ENCODE measurements at places on chromosomes 6 and 20. TPM values are rescaled to one million over a fixed set of nuclear protein-coding genes. Genes with fewer than 3 reads are reported as not detected.

DNA sequence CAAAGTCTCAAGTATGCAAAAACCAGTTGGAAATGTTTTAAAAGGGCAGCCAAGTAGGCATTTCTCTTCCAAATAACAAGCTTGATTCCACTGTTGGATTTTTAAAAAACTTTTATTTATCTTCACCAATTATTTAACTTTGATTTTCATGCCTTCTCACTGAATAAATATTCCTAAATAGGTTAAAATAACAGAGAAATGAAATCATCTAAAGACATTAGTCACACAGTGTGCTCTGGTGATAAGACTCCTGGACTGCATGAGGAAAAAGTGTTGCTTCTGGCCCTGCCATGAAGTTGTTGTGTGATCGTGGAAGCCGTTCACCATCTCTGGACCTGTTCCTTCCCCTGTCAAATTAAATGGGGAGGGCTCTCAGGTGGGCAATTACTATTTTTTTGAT lies 33.8 kb upstream of the IGF2R start:
- H3K4me1 ChIP-seq, result no peaks in the 10 kb centered on the region
- no peaks in the 10 kb centered on the region for H3K27me3 ChIP-seq
- no peak overlapping the region for H3K27ac ChIP-seq
- no peak overlapping the region for H3K4me3 ChIP-seq
- no peak for DNase-seq
- no peaks in the 10 kb centered on the region for H3K36me3 ChIP-seq

- H3K4me1 ChIP-seq, result peaks cover 50% of the 10 kb centered on the region
- H3K27me3 ChIP-seq, result no peaks in the 10 kb centered on the region
- peaks cover 30% of the 10 kb centered on the region for H3K36me3 ChIP-seq
- H3K27ac ChIP-seq, result peak overlapping the region; percentile 79
- no peak for DNase-seq
- H3K4me3 ChIP-seq, result no peak overlapping the region
Measured at GRCh38 chr20:38076548-38076947, 43.0 kb downstream of the RPRD1B start.

DNA sequence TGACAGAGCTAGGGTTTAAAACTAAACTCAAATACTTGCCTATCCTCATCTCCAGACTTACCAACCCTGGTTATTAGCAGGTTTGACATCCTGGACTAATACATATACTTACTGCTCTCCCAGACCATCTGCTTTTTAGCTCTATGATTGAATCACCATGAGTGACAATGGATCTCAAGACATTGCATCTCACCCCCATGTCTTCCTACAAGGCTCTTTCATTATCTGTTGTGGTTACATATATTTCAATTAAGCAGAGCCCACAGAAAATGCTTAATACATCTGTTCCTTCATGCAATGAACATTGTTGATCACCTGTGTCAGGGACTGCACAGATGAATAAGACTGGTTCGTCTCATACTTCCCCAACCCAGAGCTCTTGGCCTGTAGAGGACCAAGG lies 19.4 kb downstream of the SAMD3 start:
- H3K27me3 ChIP-seq, result no peaks in the 10 kb centered on the region
- H3K4me1 ChIP-seq, result no peaks in the 10 kb centered on the region
- H3K36me3 ChIP-seq, result no peaks in the 10 kb centered on the region
- H3K27ac ChIP-seq, result no peak overlapping the region
- DNase-seq, result no peak

Gene SDCBP2
- 3.6 TPM for polyA plus RNA-seq

Gene BTNL2
- not detected for polyA plus RNA-seq

Gene AFDN
- polyA plus RNA-seq, result 31.5 TPM

All from heart left ventricle (tissue), 16 donors.